Substantia nigra (tissue), 51 donors: ENCODE measurements at places on chromosomes 11 and 22.

DNA sequence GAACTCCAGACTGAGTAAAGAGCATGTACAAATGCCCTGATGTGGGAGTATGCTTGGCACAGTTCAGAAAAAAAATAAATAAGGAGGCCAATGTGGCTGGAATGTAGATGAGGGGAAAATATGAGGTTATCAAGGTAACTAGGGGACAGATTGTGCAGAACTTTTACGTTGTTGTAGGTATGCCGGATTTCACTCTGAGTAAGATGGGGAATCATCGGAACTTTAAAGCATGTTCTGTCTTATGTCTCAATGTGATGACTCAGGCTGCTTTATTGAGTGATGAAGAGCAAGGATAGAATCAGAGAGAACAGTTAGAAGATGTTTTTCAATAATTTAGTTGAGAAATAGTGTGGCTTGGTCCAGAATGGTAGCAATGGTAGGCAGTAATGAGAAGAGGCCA is 130.4 kb downstream of the C11orf87 start:
- no peak for DNase-seq

DNA sequence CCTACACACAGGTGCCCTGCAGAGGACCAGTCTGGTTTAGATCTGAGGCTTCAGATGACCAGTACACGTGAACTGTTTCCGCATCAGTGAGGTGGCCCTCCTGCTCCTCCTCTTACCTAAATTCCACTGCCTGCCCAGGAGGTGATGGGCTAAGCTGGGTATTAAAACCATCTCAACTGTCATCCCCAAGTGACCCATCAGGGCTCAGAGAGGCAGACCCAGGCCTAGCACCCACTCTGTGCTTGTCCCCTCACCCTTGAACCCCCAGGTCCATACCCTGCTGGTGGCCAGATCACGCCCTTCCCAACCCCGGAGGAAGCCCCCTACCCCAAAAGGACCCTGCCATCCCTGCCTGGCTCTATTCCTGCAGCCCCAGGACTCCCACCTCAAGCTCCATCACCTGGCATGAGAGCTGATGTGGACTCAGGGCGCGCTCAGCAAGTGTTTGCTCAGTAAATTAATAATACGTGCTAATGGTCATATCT is 21.3 kb downstream of the RSPH14 start:
- DNase-seq, result no peak

GRCh38 chr11:67040147-67040546 is 16.5 kb upstream of the RHOD start:
- no peak for DNase-seq

DNA sequence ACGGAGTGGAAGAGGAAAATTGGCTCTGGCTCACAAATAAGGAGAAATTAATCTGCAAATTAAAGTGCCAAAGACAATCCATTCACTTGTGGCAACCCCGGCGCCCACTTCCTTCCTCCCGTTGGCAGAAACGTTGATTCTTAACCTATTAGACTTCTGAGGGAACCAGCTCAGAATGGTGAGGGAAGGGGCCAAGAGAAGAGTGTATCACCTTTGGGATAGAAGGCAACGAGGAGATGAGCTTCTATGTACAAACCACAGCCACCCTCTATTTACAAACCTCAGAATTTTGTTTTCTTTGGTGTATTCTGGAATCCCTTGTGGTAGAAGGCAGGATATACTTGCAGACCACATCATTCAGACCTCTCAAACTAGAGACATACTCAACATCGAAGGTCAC is 1.1 kb downstream of the MB start:
- DNase-seq, result no peak

DNA sequence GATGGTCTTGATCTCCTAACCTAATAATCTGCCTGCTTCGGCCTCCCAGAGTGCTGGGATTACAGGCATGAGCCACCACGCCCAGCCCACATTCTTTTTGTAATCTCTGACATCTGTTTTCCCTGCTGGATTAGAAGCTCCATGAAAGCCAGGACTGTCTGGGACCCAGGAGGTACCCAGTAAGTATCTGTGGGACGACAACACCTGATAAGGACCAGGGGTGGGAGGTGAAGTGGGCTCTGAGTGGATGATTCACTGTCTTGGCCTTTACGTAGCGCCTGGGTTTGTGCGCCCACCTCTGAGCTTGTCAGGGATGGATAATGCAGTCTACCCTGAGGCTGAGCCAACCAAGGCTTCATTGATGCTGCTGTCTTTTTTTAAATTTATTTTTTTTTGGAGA is 118.8 kb downstream of the ABTB2 start:
- no peak for DNase-seq

DNA sequence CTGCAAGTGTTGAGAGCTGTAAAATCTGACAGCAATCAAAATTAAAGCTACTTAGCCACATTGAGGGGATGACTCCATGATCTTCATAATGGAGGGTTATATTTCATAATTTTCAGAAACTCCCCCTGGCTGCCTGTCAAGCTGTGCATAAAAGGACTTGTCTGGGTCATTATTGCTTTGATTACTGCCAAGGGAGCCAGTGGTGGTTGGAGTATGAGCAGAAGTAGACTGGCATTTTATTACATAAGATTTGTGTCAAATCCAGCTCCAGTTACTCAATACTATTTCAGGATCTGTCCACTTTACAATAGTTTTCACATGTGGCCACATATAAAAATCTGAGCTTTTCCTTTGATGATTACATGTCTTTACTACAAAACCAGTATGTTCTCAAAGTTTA is 108.9 kb upstream of the SLC5A12 start:
- DNase-seq, result no peak

DNA sequence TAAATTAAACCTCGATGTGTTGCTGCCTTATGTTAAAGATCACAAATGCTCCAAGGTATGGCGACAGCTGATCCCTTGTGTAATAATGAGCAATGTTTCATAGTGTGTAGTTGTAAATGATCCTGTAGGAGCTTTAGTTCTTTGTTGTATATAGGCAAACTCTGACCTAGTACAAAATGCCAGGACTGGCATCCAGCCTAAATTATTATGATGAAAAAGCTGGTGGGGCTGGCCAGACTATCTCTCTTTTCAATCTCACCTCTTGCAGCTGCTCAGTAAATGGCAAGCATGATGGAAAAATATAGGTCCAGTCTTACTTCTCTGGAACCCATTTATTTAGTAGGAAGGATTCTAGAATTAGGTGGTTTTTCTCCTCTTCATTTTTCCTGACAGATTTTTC is 345.1 kb upstream of the C11orf87 start:
- no peak for DNase-seq

- no peak for DNase-seq
These were observed at the start of gene ESAM for GRCh38 chr11:124762105-124762623. Gene ESAM (minus strand): TSS chr11:124762290. CDS start chr11:124762154, 136 bp downstream.

DNA sequence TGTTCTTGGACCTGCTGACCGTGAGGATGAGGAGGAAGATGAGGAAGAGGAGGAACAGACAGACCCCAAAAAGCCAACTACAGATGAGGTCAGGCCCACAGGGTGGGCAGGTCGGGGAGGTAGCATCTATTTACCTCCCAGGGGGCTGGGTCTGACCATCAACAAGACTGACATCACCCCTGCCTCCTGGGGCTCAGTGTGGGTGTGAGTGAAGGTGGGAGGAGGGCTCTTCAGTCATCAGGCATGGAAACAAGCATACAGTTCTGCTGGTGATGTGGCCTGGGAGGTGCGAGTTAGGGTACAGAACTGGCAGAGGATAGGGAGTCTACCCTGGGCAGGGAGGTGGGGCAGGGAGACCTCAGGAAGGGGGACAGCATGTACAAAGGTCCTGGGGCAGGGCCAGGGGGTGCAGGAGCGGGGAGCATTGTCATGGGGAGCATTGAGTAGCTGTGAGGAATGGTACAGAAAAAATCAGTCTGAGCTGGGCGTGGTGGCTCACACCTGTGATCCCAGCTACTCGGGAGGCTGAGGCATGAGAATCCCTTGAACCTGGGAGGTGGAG is 8.9 kb downstream of the PLCB3 start:
- DNase-seq, result no peak

DNA sequence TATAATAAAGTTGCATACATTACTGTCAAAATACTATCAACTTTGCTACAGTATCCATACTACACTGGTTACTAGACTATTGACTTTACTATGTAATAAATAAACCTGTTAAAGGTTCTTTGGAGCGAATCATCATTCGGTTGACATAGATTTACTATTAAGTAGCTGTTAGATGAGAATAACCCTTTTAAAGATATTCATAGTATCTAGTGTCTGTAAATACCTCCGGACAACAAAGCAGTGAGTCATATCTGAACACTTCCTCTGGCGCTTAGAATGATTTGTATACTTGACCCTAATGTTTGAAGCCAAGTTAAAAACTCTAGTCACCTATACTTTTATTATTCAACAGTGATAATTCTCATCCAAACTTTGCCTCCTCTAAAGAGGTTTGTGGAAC is 84.7 kb downstream of the MSANTD4 start:
- no peak for DNase-seq
